ENCODE measurements at places on chromosomes 4 and X.

DNA sequence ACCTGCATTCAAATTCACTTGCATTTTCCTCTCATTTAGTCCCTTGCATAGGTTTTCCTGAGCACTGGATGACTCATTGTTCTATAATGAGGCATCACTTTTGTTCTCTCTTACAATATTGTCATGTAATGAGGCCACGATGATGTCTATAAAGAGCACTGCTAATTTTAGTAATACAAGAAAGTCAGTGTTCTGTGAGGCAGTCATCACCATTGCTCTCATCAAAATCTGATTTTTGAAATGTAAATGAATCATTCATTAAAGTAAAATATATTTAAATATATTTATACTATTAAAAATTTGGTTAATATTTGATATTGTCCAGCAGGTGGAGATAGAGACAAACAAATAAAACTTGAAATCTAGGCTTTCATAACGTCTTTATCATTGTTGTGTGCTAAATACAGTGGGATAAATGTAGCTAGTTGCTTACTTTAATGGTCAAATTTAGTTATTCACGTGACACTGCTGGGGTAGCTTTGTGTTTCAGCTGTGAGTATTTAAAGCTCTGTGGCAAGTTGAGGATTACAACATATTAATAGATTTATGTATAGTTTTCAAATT, 15.4 kb downstream of the HMGB2 start:
- DNase-seq, result no peak

- DNase-seq, result no peak
Measured at GRCh38 chr4:81407726-81408125, 64.0 kb downstream of the RASGEF1B start.

DNA sequence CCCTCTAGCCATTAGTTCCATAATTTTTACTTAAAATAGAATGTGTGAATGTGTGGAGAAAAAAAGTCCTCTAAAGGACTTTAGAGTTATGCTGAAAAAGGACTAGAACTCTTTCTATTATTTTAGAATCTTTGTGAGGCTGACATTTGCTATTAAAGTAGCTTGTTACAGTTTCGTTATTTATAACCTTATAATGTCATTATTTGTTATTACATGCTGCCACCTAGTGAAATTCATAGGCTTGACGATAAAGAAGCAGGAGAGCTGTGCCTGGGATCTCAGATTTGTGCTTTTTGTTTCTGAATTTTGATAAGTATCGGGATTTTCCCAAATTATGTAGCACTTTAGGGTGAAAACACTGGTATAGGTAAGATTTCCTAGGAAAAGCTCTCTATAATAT, 38.5 kb upstream of the TAPT1 start:
- no peak for DNase-seq

DNA sequence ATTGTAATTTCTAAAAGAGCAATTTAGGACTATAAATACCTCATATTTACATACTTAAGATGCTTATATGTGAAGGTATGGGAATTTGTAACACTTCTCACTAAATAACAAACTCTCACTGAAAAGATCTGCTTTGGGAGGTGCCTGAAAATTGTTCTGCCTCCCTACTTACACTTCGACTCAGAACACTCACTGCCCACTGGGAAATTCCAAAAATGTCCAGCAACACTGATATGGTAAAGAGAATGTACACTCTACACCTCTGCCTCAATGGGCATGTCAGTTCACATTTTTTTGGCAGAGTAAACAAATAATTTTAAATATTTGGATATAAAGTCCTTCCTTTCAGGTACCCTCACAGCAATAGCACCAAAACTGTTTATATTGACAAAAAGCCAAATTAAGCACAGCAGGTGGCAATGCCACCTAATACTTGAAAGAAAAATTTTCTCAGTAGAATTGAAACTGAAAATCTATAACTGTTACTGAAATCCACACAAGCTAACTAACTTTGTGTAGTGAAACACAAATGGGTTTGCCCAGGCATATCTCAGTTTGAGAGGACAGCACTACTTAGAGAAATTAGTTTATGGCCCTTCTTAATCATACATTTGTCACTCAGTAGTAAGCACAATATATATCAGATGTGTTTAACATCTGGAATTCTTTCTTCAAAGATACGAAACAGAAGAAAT, 67.1 kb downstream of the PRDM5 start:
- DNase-seq, result no peak

- DNase-seq, result no peak
Measured at GRCh38 chr4:72451349-72451748, 117.7 kb downstream of the ADAMTS3 start.

GRCh38 chr4:149931431-149931830, 115.8 kb upstream of the IQCM start:
- no peak for DNase-seq

GRCh38 chr4:84750260-84750959, 167.5 kb downstream of the CDS1 start:
- no peak for DNase-seq

- no peak for DNase-seq
Measured at GRCh38 chrX:96244955-96245354, 439.7 kb upstream of the DIAPH2 start.

- no peak for DNase-seq
Measured at GRCh38 chr4:124432500-124432899, 280.0 kb downstream of the ANKRD50 start.
